ENCODE measurements at places on chromosomes 1 and 21. TPM values are rescaled to one million over a fixed set of nuclear protein-coding genes. Genes with fewer than 3 reads are reported as not detected.

GRCh38 chr1:222909586-222909985 is 94.7 kb downstream of the DISP1 start:
- DNase-seq: no peak

E2F2 gene
- total RNA-seq: 0.13 TPM

RGS18 gene
- total RNA-seq: 0.14 TPM

DNA sequence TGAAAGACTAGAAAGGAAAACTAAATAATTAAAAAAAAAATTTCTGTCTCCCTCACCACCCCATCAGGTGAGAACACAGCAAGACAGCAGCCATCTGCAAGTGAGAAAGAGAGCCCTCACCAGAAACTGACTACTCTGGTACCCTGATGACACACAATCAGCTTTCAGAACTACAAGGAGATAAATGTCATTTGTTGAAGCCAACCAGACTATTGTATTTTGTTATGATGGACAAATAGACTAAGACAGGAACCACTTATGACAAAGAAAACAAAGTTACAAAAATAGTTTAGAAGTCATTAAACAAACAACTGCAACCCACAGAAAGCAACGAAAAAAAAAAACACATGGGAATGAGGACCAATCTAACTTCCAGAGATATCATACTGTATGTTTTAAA is 98.3 kb downstream of the FAF1 start:
- no peak for DNase-seq

TGFB2 gene
- 30.1 TPM for total RNA-seq

GRCh38 chr1:110057963-110058518 is 12.4 kb downstream of the ALX3 start:
- DNase-seq: no peak

GRCh38 chr1:198391393-198392020 is 149.0 kb downstream of the ATP6V1G3 start:
- DNase-seq: no peak

HTR6 gene
- total RNA-seq: not detected

ADGRB2 gene
- 2.6 TPM for total RNA-seq

- DNase-seq: no peak
Observed at GRCh38 chr1:170872663-170873062, 62.7 kb upstream of the MROH9 start.

DNA sequence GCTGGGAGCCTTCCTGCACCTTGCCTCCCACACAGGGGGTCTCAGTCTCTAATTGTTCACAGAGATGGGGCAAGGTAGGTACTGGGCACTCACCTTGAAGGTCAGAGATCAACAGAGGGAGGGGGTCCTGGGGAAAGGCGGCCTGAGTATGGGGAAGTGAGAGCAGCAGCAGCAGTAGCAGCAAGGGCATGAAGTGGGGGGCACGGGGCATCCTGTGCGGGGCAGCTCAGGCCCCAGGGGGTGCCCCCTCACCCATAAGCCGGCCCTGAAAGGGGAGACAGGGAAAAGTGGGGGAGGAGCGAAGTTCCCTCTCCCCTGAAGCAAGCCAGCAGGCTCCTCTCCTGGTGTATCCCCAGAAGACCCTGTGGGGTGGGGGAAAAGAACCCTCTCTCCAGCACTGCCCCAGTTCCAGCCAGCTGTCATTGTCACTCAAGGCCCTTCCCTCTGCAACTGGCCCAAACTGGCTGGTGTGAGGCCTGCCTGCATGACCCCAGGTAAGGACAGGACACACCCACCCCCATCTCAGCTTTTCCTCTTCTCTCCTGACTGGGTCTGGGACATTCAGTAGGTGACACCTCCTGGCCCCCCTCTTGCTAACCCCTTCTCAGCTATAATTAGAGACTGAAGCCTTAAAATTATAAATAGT is 3.9 kb downstream of the SEMA6C start:
- no peak for DNase-seq

- peak; percentile 58 for DNase-seq
Observed at GRCh38 chr1:115182012-115182715, 92.9 kb upstream of the TSPAN2 start.

GRCh38 chr1:119038363-119038762 is 50.2 kb upstream of the TBX15 start:
- DNase-seq: no peak

DNA sequence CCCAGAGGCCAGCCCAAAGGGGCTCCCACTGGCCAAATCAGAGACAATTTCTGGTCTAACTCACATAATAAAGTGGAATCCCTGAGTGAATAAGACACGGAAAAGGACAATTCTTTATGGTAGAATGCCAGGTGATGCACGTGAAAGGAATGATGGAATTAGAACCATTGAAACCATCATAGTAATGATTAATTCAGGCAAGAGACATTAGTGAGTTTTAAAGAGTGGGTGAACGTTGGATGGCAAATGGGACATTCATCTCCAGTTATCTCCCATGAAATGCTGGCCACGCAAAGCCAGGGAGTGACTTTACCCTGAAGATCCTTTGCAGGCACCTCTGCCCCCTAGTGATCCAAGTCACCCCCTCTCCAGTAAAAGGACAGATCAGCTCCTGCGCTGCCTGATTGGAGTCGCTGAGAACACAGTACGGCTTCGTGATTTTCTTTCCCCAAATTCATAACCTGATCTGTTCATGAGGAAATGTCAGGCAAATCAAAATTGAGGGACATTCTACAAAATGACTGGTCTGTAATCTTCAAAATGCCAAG is 87.5 kb downstream of the AJAP1 start:
- DNase-seq: no peak

GRCh38 chr1:173447224-173447623 is 29.9 kb upstream of the PRDX6 start:
- DNase-seq: no peak

DNA sequence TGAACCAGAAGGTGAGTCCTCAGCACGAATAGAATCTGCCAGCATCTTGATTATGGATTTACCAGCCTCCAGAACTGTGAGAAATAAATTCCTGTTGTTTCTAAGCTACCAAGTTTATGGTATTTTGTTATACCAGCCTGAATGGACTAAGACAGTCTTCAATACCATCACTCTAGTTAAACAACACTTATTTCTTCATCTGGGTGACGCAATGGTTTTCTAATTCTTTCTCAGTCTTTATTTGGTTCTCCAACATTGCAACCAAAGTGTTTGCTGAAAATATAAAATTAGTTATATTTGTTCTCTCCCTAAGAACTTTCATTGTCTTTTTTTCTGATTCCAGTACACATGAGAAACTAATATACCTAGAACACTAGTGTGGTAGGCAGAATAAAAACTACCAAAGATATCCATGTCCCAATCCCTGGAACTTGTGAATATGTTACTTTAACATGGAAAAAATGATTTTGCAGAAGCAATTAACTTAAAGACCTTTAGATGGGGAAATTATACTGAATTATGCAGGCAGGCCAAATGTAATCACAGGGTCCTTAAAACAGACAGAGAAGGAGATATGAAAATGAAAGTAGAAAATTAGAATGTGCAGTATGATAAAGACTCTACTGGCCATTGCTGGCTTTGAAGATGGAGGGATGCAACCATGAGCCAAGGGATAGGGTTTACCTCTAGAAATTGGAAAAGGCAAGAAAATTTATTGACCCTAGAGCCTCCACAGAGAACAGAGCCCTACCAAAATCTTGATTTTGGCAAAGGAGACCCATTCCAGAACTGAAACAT is 1115.1 kb downstream of the PLA2G4A start:
- DNase-seq: no peak

SHISA4 gene
- 22.6 TPM for total RNA-seq

OPRD1 gene
- total RNA-seq: 0.21 TPM
